ENCODE measurements at places on chromosomes 4 and X.
A peak's percentile ranks its signal among the peaks of the same experiment; 100 is the strongest.

DNA sequence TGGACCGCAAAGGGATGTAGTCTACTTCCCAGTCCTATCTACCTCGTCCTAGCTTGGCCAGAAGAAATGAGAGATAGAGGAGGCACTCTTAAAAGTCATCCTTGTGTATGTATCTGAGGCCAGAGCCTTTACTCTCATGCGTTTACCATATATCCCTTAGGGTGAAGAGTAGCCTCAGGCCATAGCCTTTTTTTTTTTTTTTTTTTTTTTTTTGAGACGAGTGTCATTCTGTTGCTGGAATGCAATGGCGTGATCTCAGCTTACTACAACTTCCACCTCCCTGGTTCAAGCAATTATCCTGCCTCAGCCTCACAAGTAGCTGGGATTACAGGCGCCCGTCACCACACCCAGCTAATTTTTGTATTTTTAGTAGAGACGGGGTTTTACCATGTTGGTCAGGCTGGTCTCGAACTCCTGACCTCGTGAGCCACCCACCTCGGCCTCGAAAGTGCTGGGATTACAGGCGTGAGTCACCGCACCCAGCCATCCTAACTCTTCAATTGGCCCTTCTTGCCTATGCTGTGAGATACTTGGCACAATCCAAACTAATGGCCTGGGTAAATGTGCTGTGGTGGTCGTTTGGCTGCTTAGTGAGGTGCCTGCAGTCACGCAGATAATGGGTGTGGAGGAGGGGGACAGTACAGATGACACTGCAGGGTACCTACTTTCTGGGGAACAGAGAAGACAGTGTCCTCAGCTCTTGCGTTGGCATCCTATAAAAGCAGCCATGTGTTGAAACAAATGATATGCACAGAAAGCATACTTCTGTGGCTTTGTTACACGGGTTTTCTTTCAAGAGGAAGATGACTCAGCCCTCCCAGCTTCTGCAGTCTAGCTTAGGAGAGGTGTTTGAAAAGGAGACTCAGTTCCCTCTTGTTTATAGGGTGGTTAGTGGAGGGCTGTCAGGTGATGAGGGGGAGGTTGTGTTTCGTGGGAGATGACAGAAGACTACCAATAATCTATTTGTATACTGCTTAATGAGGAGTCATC is 10.4 kb upstream of the DGAT2L6 start:
- DNase-seq: no peak

DNA sequence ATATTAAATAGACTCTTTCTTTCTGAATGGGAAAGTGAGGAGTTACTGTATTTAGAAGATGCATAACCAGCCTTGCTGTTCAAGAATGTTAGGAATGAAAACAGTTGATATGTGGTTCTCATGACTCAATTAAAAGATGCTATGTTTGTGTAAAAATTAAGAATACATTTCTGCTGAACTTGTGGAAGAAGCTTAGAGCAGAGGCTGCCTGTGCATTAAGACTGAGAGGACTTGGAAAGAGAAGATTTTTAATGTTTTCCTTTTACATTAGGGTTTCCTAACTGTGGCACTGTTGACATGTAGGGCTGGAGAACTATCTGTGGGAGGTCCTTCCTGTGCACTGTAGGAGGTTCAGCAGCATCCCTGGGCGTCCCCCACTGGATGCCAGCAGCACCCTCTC is 137.7 kb downstream of the GPR143 start:
- no peak for DNase-seq

DNA sequence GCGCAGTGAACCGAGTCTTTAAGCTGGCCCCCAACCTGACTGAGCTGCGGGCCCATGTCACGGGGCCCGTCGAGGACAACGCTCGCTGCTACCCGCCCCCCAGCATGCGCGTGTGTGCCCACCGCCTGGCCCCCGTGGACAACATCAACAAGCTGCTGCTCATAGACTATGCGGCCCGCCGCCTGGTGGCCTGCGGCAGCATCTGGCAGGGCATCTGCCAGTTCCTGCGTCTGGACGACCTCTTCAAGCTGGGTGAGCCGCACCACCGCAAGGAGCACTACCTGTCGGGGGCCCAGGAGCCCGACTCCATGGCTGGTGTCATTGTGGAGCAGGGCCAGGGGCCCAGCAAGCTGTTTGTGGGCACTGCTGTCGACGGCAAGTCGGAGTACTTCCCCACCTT is 2.2 kb downstream of the PLXNA3 start:
- DNase-seq: no peak

GRCh38 chrX:101220662-101221260 is 1.2 kb downstream of the DRP2 start:
- no peak for DNase-seq

GRCh38 chr4:8580321-8581093 is at the start of gene GPR78:
Gene GPR78, plus strand, starts transcription at chr4:8580392. Its CDS starts 591 bp downstream, at chr4:8580983.
- peak; percentile 87 for DNase-seq

DNA sequence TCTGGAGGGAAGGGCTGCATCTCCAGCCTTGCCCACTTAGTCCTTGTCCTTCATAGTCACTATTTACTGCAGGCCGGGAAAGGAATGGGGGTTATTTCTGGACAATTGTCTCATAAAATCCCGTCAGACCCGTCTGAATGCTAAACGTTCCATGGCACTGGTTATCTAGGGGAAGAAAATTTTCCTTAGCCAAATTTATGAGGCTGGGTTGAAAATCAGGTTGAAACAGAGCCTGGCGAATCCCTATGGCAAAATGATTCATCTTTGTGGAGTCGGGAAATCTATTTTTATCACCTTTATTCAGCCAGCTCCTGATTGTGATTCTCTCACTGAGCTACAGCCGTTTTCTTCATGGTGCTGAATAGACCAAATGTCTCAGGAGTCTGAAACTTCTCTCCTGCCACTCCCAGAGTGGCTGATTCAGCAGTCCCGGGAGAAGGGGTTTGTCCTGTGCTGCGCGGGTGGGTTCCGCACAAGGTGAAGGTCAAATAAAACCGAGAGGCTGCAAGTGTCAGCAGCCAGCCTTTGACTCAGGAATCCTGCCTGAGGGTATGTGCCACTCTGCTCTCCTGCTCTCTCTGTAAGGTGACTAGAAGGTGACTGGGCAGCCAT is 1.0 kb downstream of the LIMCH1 start:
- no peak for DNase-seq

GRCh38 chrX:12013211-12013618 is 125.1 kb upstream of the FRMPD4 start:
- no peak for DNase-seq

DNA sequence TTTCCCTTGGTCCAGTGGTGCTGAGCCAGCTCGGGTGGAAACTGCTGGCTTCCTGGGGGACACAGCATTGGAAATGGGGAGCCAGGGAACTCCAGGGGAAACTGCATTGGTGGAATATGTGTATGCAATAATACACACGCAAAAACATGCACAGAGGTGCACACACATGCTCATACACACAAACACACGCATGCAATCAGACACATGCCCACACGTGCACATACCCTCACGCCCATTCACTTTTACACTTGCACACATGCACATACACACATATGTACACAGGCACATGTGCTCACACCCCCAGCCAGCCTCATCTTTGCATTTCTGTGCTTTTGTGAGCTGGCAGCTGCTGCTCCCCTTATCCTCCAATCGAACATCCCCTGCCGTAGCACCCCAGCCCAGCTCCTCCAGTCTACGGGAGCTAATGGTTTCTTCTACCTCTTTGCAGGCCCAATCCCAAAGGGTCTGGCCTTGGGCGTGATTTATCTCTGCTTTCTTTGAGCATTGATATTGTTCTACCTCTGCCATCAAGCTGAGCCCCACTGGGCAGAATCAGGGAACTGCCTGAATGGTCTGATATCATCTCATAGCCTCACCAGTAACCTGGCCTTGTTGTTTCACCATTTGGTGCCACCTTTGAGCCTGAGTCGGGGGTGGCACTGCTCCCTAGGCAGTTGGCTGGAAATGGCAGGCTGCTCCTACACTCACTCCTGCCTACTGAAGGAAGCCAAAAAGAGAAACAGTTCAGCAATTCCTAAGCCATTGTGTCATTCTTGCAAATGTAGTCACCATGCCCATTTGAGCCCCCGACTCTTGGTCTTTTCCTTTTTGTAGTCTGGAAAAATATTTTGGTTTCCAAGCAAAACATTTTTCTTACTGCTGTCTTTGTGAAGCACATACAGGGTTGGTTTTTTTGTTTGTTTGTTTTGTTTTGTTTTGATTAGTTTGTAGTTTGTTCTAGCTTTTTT is 104.4 kb upstream of the MAMLD1 start:
- DNase-seq: no peak

- no peak for DNase-seq
Observed at GRCh38 chr4:185139736-185140135, 3.3 kb upstream of the SLC25A4 start.

- DNase-seq: no peak
Observed at GRCh38 chr4:21535898-21536297, 412.7 kb downstream of the KCNIP4 start.

DNA sequence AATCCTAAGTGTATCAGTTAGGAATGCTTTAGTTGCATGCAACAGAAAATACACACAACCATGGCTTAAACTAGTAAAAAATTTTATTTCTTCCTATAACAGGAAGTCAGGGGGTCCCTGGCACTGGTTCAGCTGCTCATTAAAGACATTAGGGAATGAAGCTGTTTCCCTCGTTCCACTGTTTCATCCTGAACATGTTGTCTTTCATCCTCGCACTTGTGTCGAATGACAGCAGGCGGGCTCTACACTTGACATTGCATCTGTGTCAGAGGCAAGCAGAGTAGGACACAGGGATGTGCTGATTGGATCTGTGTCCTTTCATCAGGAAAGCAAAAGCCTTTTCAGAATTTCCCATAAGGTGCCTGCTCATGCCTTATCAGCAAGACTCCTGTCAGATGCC is 22.8 kb upstream of the C1QTNF7 start:
- no peak for DNase-seq

GRCh38 chr4:96183611-96184010 is 343.7 kb downstream of the PDHA2 start:
- no peak for DNase-seq

DNA sequence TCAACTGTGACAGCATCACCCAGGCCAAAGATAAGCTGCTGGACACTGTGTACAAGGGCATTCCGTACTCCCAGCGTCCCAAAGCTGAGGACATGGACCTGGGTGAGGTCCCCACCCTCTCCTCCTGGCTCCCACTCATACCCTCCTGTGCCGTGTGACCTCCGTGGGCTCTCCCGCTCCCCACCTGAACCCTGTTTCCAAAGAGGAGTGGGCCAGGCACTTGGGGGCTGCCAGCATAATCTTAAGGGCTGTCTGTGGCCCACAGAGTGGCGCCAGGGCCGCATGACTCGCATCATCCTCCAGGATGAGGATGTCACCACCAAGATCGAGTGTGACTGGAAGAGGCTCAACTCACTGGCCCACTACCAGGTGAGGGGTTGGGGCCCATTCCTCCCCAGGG is 10.0 kb downstream of the LAGE3 start:
- no peak for DNase-seq

GRCh38 chrX:34653811-34654210 is 3.3 kb downstream of the TMEM47 start:
- no peak for DNase-seq

DNA sequence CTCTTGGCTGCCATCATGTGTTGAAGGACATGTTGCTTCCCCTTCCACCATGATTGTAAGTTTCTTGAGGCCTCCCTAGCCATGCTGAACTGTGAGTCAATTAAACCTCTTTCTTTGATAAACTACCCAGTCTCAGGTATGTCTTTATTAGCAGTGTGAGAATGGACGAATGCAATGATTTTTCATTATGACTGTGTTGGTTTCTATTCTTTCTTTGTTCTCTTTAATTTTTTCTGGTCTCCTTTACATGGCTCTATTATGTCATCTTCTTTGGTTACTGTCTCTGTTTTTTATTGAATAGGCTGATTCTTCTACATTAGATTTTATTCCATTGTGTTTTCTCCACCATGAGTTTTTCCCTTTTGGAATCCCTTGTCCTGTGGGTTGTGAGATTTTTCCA is 840.6 kb downstream of the TRAM1L1 start:
- DNase-seq: no peak

DNA sequence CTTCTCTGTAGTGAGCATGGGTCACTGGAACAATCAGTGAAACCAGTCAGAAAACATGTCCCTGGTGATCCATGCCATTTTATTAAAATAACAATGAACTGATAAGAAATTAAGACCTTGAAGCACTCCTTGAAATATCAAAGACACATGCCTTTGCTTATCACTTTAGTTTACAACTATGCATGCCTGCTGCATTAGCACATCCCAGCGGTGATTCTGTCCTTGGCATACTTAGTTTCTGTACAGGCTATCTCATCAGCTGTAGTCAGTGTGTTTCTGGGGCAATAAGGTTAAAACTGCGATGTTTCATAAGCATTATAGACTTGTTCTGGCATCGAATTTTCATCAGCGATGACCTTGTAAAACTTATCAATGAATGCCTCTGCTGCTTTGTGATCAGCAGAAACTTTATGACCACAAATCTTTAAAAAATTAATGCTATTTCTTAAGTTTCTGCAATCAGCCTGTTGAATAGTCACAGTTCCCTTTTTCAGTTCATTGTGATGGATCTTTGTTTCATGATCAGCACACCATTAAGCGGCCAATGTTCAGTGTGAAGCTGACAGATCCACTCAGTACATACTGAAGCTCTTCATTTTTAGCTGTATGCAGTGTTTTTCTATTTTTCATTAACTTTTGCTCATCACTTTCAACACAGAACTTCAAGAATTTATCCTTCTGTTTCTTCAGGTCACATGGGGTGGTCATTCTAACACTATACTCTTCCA is 150.5 kb downstream of the RNF150 start:
- no peak for DNase-seq

GRCh38 chr4:73139245-73139644 is 69.7 kb upstream of the COX18 start:
- no peak for DNase-seq

DNA sequence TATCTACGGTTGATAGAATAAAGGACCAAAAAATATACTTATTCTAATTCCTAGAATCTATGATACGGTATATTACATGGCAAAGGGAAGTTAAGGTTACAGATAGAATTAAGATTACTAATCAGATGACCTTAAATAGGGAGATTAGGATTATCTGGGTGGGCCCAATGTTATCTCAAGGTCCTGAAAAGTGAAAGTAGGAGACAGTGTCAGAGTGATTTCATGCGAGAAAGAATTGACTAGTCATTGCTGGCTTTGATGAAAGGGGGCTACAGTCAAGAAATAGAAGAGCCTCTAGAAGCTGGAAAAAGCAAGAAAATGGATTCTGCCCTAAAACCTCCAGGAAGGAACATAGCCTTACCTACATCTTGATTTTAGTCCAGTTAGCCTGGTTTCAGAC is 176.9 kb upstream of the PPP1R2C start:
- DNase-seq: no peak

GRCh38 chr4:8009710-8010511 is 70.2 kb upstream of the AFAP1 start:
- no peak for DNase-seq

GRCh38 chrX:29890004-29890403 is 325.4 kb upstream of the MAGEB2 start:
- no peak for DNase-seq

Measured in mesenteric fat pad (tissue), 1 donor.